GM03348 (cell line): ENCODE measurements at places on chromosomes 16 and 17.

GRCh38 chr17:44914148-44914547 is 1.2 kb downstream of the GFAP start:
- no peak for DNase-seq

GRCh38 chr16:81415751-81416150 is 28.9 kb upstream of the CMIP start:
- no peak for DNase-seq

- DNase-seq = no peak
These were observed 198.6 kb downstream of the AATF start for GRCh38 chr17:37147301-37147812.

GRCh38 chr17:50261051-50261915 is 13.0 kb upstream of the TMEM92 start:
- DNase-seq = no peak

DNA sequence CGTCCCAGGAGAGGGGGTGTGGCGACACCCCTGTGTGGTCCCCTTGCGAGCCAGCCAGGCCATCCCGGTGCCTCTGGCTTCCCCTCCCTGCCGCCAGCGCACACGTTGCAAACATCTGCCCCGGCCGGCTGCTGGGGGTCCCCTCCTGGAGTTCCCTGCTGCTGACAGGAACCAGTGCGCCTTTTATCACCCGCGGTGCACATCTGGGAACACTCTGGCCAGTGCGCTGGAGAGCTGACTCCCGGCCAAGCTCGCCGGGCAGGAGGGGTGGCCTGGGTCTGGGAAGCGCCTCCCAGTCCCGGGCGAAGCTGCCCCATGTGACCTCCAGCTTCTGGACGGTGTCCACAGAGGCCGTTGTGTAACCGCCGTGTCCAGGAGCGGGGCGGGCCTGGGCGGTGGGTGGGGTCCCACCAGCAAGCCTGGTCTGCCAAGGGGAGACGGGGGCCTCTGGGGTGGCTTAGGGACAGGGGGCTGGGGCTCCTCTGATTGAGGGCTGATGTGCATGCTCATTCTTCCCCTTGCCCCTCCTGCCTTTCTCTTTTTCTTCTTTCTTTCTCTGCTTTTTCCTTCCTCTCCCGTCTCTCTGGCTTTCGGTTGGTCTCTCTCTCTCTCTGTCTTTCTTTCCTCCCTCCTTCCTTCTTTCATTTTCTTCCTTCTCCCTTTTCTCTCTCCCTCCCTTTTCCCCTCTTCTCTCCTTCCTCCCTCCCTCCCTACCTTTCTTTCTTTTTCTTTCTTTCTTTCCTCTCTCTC is 25.2 kb upstream of the CIBAR2 start:
- DNase-seq = peak; percentile 97

DNA sequence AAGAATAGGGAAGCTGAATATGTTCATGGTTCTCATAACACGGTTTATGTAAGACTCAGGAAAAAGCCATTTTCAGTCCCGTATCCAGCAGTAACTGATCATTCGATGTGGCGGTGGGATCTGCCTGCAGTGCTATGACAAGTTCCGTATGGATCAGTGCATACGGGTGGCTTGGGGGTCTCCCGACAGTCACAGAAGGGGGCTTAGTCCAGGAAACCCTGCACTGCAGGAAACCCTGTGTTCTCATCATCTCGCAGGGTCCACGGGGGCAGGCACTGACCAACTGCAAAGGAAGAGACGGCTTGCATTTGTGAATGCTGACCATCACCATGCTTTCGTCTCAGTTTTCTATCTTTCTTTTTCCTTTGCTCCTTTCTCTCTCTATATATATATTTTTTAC is 7.7 kb downstream of the MTHFSD start:
- DNase-seq = no peak

DNA sequence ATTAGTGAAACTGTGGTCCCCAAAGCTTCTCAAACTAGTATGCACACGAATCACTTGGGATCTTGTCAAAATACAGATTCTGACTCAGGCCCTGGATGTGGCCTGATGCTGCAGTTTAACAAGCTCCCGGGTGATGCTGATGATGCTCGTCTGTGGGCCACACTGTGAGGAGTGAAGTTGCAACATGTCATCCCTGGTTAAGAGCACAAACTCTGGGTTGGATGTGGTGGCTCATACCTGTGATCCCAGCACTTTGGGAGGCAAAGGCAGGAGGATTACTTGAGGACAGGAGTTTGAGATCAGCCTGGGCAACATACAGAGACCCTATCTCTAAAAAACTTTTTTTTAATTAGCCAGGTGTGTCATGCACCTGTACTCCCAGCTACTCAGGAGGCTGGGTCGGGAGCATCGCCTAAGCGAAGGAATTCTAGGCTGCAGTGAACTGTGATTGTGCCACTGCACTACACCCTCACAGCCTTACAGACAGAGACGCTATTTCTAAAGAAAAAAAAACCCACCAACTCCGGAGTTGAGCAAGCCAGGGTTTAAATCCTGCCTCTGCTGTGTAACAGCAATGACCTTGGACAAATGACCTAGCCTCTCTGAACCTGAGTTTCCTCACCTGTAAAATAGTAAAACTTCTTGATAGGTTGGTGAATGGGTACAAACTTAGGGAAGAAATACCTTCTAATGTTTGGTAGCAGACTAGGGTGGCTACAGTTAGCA is 24.4 kb upstream of the ABAT start:
- no peak for DNase-seq

GRCh38 chr16:66274335-66275110 is 92.0 kb upstream of the CDH5 start:
- DNase-seq = peak; percentile 68

DNA sequence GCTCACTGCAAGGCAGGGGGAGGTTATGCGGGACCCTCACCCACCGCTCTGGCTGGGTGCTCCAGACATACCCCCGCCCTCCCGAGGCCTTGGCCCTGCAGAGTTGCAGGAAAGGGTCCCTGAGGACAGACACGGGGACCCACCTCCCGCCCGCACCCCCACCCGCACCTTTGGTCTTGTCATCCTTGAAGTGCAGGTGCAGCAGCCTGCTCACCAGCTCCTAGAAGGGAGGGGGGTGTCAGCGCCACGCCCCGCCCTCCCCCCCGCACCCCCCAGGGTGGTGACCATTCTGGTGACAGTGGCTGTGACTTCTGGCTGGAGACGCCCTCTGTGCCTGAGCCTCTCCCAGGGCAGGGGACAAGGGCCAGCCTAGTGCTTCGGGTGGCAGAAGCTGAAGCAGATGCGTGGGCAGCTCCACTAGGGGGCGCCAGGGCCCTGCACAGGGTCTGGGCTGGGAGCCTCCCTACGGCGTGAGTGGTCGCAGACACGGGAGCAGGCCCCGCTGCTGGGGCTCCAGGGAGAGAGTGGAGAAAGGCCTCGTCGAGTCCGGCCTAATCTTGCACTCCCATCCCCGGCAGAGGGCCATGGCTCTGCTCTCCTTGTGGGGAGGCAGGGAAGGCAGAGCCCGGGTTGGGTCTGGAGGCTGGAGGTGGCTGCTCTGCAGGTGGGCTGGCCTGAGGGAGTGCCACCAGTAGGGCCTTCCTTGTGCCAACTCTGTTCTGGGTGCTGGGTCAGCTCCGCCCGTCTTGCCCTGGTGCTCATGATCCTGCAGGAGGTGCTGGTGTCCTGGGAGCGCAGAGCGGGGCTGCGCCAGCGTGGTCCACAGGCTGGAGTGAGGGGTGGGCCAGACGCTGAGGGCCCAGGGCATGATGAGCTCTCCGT is 2.7 kb downstream of the CENPX start:
- DNase-seq = peak; percentile 74

DNA sequence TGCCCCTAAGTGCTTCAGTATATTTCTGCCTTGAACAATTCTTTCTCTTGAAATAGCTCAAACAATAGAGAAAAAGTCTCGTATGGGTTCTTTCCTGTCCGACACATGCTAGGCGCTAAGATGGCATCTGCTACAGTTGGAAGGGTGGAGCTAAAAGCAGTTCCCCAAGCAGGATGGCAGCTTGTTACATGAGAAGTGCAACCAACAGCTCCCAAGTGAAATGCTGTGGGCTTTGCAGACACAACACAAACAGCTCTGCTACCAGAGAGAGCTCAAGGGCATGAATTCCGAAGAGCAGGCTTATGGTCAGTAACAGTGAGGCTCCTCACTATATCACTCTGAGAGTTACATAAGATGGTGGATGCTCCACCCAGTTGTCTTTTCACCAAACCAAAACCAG is 83.8 kb downstream of the VPS53 start:
- DNase-seq = no peak

- DNase-seq = no peak
These were observed 12.7 kb downstream of the CDK5RAP3 start for GRCh38 chr17:47983492-47984223.

DNA sequence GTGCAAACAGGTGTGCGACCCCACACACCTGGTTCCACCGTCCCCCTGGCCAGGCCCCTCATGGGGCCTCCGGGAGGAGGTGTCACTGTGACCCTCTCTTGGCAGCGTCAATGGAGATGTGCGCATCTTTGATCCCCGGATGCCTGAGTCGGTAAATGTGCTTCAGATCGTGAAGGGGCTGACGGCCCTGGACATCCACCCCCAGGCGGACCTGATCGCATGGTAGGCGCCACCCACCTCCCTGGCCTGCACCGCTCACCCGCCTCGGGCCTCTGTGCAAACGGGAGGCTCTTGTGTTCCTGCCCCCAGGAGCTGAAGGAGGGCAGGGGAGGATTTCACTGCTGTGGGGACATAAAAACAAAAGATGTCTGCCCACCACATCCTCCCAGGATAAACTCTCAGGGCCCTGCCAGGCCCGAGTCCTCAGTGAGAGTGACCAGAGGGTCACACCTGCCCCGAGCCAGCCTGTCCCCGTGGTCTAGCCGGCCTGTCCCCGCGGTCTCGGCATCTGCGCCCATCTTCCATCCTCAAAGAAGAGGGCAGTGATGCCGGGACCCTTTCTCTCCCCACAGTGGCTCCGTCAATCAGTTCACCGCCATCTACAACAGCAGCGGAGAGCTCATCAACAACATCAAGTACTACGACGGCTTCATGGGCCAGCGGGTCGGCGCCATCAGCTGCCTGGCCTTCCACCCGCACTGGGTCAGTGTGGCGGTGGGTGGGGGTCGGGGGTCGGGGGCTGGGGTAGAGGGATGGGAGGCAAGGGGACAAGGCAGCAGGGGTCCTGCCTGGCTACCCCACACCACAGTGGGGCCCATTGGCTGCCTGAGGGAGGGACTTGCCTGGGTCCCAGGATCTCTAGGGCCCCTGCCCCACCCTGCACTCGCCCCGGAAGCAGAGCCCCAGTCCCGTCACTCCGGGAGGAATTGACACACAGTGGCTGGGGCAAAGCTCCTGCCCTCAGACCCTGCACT is 29.0 kb upstream of the CHMP6 start:
- DNase-seq = no peak

DNA sequence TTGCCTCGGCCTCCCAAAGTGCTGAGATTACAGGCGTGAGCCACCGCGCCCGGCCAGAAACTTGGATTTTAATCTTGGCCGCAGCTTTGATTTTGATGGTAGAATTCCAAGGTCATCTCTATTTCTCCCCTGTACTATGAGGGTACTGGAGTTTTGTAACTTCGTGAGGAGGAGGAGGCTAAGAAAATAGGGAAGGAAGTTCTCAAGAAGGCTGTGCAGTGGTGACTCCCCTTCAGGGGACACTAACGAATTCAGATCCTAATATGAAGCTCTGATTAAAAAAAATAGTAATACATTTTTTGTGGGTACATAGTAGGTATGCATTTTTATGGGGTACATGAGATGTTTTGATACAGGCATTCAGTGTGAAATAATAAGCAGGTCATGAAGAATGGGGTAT is 55.9 kb downstream of the LDHD start:
- no peak for DNase-seq

- DNase-seq = no peak
These were observed 58.9 kb downstream of the NDEL1 start for GRCh38 chr17:8494506-8495111.

DNA sequence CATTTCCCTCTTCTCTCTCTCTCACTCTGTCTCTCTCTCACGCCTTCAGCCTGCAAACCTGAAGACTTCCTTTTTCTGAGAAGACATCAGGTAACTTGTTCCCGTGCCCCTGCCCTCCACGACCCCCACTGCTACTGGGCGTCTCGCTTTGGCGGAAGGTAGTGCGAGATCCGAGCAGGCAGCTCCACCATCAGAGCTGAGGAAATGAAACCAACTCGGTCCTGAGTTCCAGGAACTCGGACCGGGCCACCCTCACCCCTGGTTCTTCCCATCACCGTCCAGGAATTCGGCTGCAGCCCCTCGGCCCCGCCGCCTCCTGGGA is 585 bp downstream of the MLKL start:
- DNase-seq = peak; percentile 69

- no peak for DNase-seq
These were observed 47.8 kb upstream of the GCSH start for GRCh38 chr16:81143921-81144471.

DNA sequence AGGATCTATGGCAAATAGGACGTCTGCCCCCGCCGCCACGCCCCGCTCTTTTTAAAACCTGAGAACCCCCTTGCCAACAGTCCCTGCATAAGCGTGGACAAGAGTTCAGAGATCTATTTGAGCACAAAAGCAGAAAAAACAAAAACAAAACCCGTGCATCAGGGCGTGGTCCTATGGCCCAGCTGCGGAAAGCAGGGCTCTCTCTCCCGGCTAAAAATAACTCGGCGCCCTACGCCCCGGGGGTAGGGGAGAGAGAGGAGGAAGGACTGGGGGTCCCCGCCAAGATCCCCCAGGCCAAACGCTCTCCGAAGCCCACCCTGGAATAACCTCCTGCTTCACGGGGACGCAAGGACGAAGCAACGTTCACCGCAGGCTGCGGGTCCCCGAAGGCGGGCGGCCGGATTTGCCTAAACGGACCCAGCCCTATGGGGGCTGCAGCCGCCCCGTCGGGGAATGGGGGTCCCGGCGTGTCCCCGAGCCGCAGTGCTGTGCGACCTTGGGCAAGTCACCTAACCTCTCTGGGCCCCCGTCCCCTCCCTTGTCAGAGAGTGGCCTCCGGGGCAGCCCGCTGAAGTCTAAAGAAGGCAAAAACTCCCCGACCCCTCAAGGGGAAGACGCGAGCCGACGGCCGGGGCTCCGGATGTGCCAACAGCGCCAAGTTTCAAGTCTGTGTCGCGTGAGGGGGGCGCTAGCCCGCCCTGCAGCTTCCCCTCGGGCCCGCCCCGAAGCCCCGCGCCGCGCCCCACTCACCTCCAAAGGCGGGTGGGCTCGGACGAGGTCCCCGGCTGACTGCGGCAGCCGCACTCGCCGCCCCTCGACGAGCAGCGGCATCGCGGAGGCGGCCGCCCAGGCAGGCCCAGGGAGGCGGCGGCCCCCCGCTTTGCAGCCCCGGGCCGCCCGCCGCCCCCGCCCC is 477 bp downstream of the NTAN1 start:
- DNase-seq = peak; percentile 58

GRCh38 chr16:175011-175949 is 1.2 kb upstream of the HBA1 start:
- DNase-seq = no peak
